ENCODE measurements at places on chromosomes 7 and 10. TPM values are rescaled to one million over a fixed set of nuclear protein-coding genes. Genes with fewer than 3 reads are reported as not detected.

Gene ASZ1
- not detected for polyA plus RNA-seq

Gene GPC2
- 0.23 TPM for polyA plus RNA-seq

Gene TMEM254
- 29.4 TPM for polyA plus RNA-seq

Gene DENND2A
- polyA plus RNA-seq, result not detected

Gene MYOF
- polyA plus RNA-seq, result not detected

Gene PODXL
- polyA plus RNA-seq, result 1.3 TPM

Gene CCDC172
- polyA plus RNA-seq, result not detected

Gene SLC13A1
- not detected for polyA plus RNA-seq

Gene SEPTIN7
- 570 TPM for polyA plus RNA-seq

Gene HOXA4
- not detected for polyA plus RNA-seq

Gene HMX3
- polyA plus RNA-seq, result not detected

Gene GSAP
- 32.9 TPM for polyA plus RNA-seq

Gene PLAU
- not detected for polyA plus RNA-seq

Gene UCMA
- polyA plus RNA-seq, result not detected

Gene GOLGA7B
- not detected for polyA plus RNA-seq

Gene ACTR3C
- polyA plus RNA-seq, result 5.2 TPM

Gene MBL2
- not detected for polyA plus RNA-seq

Gene CLCN1
- not detected for polyA plus RNA-seq

Gene CUZD1
- polyA plus RNA-seq, result 1.0 TPM

Gene FKBP6
- not detected for polyA plus RNA-seq

Gene LEP
- polyA plus RNA-seq, result not detected

Gene NPY4R
- polyA plus RNA-seq, result not detected

Gene SAMD9L
- 57.3 TPM for polyA plus RNA-seq

Gene CLRN3
- not detected for polyA plus RNA-seq

Gene ZNRF2
- 1.9 TPM for polyA plus RNA-seq

Gene OR2A7
- polyA plus RNA-seq, result 1.1 TPM

Gene RET
- polyA plus RNA-seq, result 0.05 TPM

Gene TWIST1
- not detected for polyA plus RNA-seq

Gene COL17A1
- polyA plus RNA-seq, result not detected

Gene AKR1C4
- not detected for polyA plus RNA-seq

Gene PSD
- polyA plus RNA-seq, result 2.8 TPM

Gene TASOR2
- polyA plus RNA-seq, result 12.2 TPM

Gene MSMB
- polyA plus RNA-seq, result not detected

Gene LIPF
- polyA plus RNA-seq, result not detected

Gene RHOBTB1
- 0.16 TPM for polyA plus RNA-seq

Gene CYP2W1
- not detected for polyA plus RNA-seq

Gene ELOVL3
- not detected for polyA plus RNA-seq

Gene KRIT1
- polyA plus RNA-seq, result 15.6 TPM

Gene CLEC2L
- not detected for polyA plus RNA-seq

Gene LDB3
- polyA plus RNA-seq, result 0.13 TPM

Gene SSC4D
- not detected for polyA plus RNA-seq

Gene SFTPA1
- polyA plus RNA-seq, result not detected

Gene PNLIP
- not detected for polyA plus RNA-seq

Gene SDHAF3
- polyA plus RNA-seq, result 37.9 TPM

Gene C10orf62
- not detected for polyA plus RNA-seq

All from IgD-negative memory B cell (primary cell).